Activated CD4-positive, alpha-beta T cell treated with anti-CD3 and anti-CD28 coated beads, Interleukin-10, Interleukin-2, amounts not matched to agents 100 ng/mL and 50 ng/mL, durations not matched to agents 16 hours and 8 hours (primary cell): ENCODE measurements at places on chromosomes 6 and 20.

DNA sequence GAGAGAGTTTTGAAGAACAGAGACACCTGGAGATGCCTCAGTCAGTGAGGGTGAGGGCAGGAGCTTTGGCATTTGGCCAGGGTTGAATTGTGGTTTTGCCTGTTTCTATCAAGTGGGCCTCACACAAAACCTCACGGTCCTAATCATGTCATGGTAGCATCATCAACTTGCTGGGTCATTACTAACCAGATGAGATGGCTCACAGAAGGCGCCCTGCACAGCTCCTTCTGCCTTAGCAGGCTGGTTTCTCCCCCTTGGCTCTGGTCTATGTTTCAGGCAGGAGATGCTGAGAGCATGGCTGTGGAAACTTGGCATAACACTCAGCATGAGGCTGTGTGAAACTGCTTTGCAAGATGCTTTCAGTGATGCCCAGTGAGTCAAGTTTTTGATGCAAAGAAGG is 99.3 kb downstream of the LRRC1 start:
- peak; percentile 63 for DNase-seq

GRCh38 chr6:49905296-49905695 is 39.0 kb upstream of the CRISP1 start:
- no peak for DNase-seq

GRCh38 chr6:130385064-130385695 is 19.4 kb downstream of the TMEM200A start:
- DNase-seq, result no peak

- DNase-seq, result no peak
Measured at GRCh38 chr6:135592276-135592675, 94.7 kb upstream of the AHI1 start.
